ENCODE measurements at places on chromosomes 2 and 18. TPM values are rescaled to one million over a fixed set of nuclear protein-coding genes. Genes with fewer than 3 reads are reported as not detected.

The SNORC gene
- 0.65 TPM for total RNA-seq

The GCG gene
- total RNA-seq: not detected

The CFAP65 gene
- not detected for total RNA-seq

The MYCN gene
- 4.9 TPM for total RNA-seq

The AP1S3 gene
- total RNA-seq: 2.9 TPM

The LOXL3 gene
- total RNA-seq: 1.6 TPM

The IMP4 gene
- 104 TPM for total RNA-seq

The ASB18 gene
- not detected for total RNA-seq

The LYG1 gene
- not detected for total RNA-seq

The SAG gene
- total RNA-seq: not detected

The ASXL3 gene
- total RNA-seq: 0.57 TPM

The COL6A3 gene
- total RNA-seq: 25.7 TPM

The ZSWIM2 gene
- total RNA-seq: 0.10 TPM

The ALPG gene
- total RNA-seq: not detected

The HOXD12 gene
- not detected for total RNA-seq

The TBR1 gene
- 0.10 TPM for total RNA-seq

The ALPI gene
- total RNA-seq: not detected

The ABCG8 gene
- not detected for total RNA-seq

The CAPN14 gene
- total RNA-seq: not detected

The RIT2 gene
- total RNA-seq: not detected

The ONECUT2 gene
- under 0.01 TPM for total RNA-seq

The WNT6 gene
- total RNA-seq: not detected

The LCT gene
- total RNA-seq: not detected

The SCN2A gene
- not detected for total RNA-seq

The IL36A gene
- not detected for total RNA-seq

The SPEG gene
- total RNA-seq: 1.4 TPM

The UGT1A6 gene
- total RNA-seq: not detected

The ALPP gene
- not detected for total RNA-seq

The ATL2 gene
- 63.2 TPM for total RNA-seq

The SH3BP4 gene
- 88.2 TPM for total RNA-seq

The CYS1 gene
- 0.33 TPM for total RNA-seq

The AQP4 gene
- not detected for total RNA-seq

The ARHGAP15 gene
- not detected for total RNA-seq

The NCKAP5 gene
- total RNA-seq: 0.96 TPM

The COLEC11 gene
- 0.65 TPM for total RNA-seq

The LINC00305 gene
- not detected for total RNA-seq

The SCYGR4 gene
- total RNA-seq: not detected

The TMEM247 gene
- not detected for total RNA-seq

The NPPC gene
- not detected for total RNA-seq

The TMEM169 gene
- total RNA-seq: 0.48 TPM

The VWA3B gene
- not detected for total RNA-seq

The PID1 gene
- under 0.01 TPM for total RNA-seq

The STAT4 gene
- total RNA-seq: 1.4 TPM

The SLC30A3 gene
- 11.8 TPM for total RNA-seq

The POU3F3 gene
- total RNA-seq: under 0.01 TPM
